Nephron progenitor cell (in vitro differentiated cells): ENCODE measurements at places on chromosomes 4 and X.

DNA sequence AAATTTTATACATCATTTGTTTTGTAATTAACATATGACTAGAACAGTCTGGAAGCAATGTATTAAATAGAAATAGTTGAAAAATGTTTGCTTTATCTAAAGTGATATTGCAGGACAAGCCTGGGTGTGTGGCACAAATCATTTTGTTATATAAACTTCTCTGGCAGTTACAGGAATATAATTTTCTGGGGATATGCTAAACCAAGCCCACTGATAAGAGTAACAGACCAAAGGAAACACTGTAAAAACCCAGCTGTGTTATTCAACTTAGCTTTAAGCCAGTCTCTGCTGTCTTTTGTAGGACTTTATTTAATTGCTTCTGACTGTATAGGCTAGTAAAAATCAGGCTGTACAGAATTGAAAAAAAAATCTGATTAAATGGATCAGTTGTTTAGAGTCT is 156.2 kb downstream of the NR3C2 start:
- no peaks in the 10 kb centered on the region for H3K36me3 ChIP-seq
- no peak overlapping the region for H3K27ac ChIP-seq
- H3K27me3 ChIP-seq = no peaks in the 10 kb centered on the region

GRCh38 chr4:7539659-7540058 is 104.9 kb upstream of the PSAPL1 start:
- H3K36me3 ChIP-seq = no peaks in the 10 kb centered on the region
- DNase-seq = peak; percentile 68
- H3K27me3 ChIP-seq = peaks cover 3% of the 10 kb centered on the region
- H3K4me1 ChIP-seq = peaks cover 24% of the 10 kb centered on the region
- no peak overlapping the region for H3K4me3 ChIP-seq
- no peak overlapping the region for H3K27ac ChIP-seq

DNA sequence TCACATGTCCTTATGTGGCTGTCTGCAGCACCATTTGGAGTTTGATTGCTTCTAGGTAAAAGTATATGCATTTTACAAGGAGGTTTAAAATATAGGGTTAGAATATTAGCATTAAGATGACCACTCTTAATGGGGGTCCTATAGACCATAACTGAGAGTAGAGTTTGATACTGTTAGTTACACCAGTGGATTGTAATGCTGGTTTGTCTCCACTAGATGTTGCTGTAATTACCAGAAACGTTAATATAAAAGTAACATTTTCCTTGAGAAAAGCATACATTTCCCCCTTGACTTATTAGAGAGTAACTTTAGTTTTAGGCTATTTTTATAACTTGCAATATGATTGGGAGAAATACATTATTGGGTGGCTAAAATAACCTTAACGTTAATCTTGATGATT is 93.0 kb downstream of the ZXDA start:
- H3K27me3 ChIP-seq = no peaks in the 10 kb centered on the region
- H3K4me3 ChIP-seq = no peak overlapping the region
- H3K4me1 ChIP-seq = no peaks in the 10 kb centered on the region
- no peak overlapping the region for H3K27ac ChIP-seq
- no peaks in the 10 kb centered on the region for H3K36me3 ChIP-seq

DNA sequence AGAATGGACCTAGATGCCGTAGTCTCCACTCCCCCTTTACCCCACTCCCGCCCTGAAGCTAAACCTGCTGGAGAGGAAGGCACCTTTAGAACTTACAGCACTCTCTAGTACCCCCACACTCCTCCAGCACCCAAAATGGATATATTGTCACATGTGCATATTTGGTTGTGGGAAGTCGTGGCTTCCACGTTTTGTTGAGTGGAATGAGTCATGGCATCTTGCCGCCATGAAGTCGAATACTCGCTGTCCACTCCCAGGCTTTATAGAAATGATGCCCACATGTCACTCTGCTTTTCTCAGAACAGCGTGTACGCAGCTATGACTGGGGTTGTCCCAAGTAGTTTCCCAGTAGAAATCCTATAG is 545 bp downstream of the ABCE1 start:
- peaks cover 24% of the 10 kb centered on the region for H3K36me3 ChIP-seq
- peak overlapping the region; percentile 94 for H3K4me3 ChIP-seq
- H3K27me3 ChIP-seq = no peaks in the 10 kb centered on the region
- DNase-seq = no peak
- H3K4me1 ChIP-seq = peaks cover 19% of the 10 kb centered on the region

GRCh38 chrX:127578395-127578794 is 473.8 kb downstream of the ACTRT1 start:
- no peak overlapping the region for H3K27ac ChIP-seq
- no peaks in the 10 kb centered on the region for H3K4me1 ChIP-seq
- DNase-seq = no peak
- H3K27me3 ChIP-seq = peaks cover 6% of the 10 kb centered on the region
- H3K36me3 ChIP-seq = peaks cover 5% of the 10 kb centered on the region
- H3K4me3 ChIP-seq = no peak overlapping the region

GRCh38 chr4:153788413-153789276 is at the start of gene SFRP2:
Gene SFRP2 (minus strand): TSS chr4:153789083. CDS start chr4:153788835, 248 bp downstream.
- peaks cover 76% of the 10 kb centered on the region for H3K4me1 ChIP-seq
- H3K36me3 ChIP-seq = no peaks in the 10 kb centered on the region
- H3K27me3 ChIP-seq = peaks cover 71% of the 10 kb centered on the region
- peak within 1 kb of the TSS; percentile 75 for H3K27ac ChIP-seq
- peak; percentile 72 for DNase-seq

GRCh38 chr4:153747406-153747955 is 12.3 kb downstream of the RNF175 start:
- no peaks in the 10 kb centered on the region for H3K27me3 ChIP-seq
- no peak overlapping the region for H3K4me3 ChIP-seq
- peaks cover 19% of the 10 kb centered on the region for H3K4me1 ChIP-seq
- peaks cover 14% of the 10 kb centered on the region for H3K36me3 ChIP-seq
- no peak overlapping the region for H3K27ac ChIP-seq

- DNase-seq = no peak
- peaks cover 3% of the 10 kb centered on the region for H3K27me3 ChIP-seq
- H3K36me3 ChIP-seq = no peaks in the 10 kb centered on the region
- H3K27ac ChIP-seq = no peak overlapping the region
These were observed 100.9 kb downstream of the FHDC1 start for GRCh38 chr4:153036931-153037482.

GRCh38 chr4:174461466-174462106 is 60.7 kb downstream of the HPGD start:
- no peaks in the 10 kb centered on the region for H3K27me3 ChIP-seq
- H3K27ac ChIP-seq = peak overlapping the region; percentile 97
- H3K4me3 ChIP-seq = peak overlapping the region; percentile 59
- peaks cover 47% of the 10 kb centered on the region for H3K4me1 ChIP-seq
- DNase-seq = no peak
